ENCODE measurements at places on chromosomes 13 and 19.

GRCh38 chr13:46178821-46179220 lies 3.2 kb downstream of the LCP1 start:
- no peak for DNase-seq

GRCh38 chr19:50148528-50148927 lies 14.6 kb downstream of the IZUMO2 start:
- DNase-seq, result no peak

- peak; percentile 83 for DNase-seq
Observed at GRCh38 chr19:3178377-3178972, at the start of gene S1PR4. Gene S1PR4 (plus strand): TSS chr19:3178769. CDS start chr19:3178793, 24 bp downstream.

DNA sequence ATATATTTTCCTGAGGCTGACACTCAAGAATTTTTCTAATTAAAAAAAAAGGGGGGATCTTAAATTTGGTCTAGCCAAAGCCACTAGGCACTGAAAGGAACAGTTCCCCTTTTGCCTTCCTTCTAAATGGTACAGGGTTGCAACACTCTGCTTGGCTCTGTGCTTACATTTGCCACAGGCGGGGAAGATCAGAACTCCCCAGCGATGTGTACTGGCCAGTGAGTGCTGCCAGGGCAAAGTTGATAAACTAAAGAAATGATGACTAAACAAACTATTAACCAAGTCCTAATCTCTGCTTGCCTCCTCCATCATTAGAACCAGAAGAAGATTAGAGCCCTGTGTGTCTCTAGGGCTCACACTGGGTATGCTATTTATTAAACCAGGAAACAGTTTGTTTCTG lies 75.3 kb upstream of the SCEL start:
- no peak for DNase-seq

GRCh38 chr13:43085545-43085944 lies 62.2 kb downstream of the DNAJC15 start:
- no peak for DNase-seq

- DNase-seq, result no peak
Observed at GRCh38 chr13:65470781-65471180, 1759.4 kb downstream of the PCDH9 start.

DNA sequence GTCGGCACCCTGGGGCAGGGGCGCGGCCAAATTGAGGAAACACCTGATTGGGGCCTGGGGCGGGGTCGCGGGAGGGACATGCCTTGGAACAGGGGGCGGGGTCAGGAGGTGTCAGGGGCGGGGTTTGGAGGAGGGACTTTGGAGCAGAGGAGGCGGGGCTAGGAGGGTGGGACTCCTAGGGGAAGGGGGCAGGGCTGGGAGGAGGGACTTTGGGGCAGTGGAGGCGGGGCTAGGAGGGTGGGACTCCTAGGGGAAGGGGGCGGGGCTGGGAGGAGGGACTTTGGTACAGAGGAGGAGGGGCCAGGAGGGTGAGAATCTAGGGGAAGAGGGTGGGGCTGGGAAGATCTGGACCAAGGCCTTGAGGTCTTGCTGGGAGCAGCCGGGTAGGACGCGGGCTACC lies 21.9 kb downstream of the GRIN2D start:
- DNase-seq, result peak; percentile 69

DNA sequence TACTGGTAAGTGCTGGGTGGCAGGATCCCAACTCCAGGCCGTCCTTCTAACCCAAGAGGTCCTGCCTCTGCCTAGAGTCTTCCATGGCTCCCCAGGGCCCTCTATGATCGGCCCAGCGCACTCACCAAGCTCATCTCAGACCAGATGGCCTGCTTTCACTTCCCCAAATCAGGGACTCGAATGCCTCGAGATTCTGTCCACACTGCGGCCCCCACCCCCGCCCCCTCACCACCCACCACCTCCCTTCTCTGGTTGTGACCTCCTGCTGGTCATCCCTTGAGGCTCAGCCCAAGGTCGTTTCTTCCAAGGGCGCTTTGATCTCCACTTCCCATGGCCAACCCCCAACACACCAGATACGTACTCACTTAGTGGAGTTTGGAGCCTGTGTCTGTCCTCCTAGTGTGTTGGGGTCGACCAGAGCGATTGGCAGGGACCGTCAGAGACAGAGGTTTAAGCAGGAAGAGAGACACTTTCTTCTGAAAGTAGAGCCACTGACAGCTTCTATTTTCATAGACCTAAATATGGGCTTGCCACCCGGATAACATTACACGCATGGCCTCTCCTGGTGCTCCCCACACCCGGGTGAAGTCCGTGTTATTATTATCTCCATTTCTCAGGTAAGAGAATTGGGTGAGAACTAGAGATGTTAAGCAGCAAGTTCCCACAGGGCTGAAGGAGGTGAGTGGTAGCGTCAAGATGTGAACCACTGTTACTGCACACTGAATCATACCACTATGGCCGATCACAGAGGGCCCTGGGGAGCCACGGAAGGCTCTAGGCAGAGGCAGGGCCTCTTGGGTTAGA lies at the start of gene FCER2:
TSS of gene FCER2 (minus strand) at position 478 of the 804 bp plus-strand sequence. CDS start 2,371 bp downstream, outside the sequence.
- no peak for DNase-seq

- DNase-seq, result no peak
Observed at GRCh38 chr19:38805180-38805579, 7.6 kb downstream of the LGALS4 start.

DNA sequence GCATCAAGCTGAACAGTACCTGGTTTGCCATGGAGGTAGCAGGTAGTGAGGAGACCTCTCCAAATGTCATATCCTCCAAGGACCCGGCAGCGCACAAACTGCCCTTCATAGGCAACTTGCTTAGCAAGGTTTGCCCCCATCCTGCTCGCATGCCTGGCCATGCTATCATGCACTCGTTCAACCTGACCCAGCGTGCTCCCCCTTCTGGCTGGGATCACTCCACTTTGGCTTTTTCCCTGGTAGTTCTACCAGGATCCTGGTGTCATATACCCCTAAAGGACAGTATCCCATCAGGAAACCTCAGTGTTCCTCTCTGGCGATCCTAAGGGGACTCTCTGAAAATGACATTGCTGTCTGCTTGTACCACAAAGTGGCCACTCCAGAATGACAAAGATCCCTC lies 38.6 kb upstream of the ZNF30 start:
- DNase-seq, result no peak

DNA sequence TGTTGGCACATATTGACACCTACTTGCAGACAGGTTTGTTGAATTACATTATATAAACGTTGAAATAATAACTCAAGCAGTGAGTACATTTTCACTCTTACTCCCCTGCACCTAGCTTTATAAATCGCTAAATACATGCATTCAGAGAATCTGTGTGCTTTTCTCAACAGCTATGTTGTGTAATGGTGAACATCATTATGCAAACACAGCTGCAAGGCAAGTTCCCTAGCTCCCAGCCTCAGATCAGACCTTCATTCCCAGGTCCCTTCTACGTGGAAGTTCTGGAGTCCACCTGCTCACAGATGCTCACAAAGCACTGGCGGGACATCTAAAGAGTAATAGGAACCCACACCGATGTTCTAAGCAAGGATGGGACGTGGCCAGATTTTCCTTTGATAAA lies 86.8 kb upstream of the PEG3 start:
- DNase-seq, result no peak

DNA sequence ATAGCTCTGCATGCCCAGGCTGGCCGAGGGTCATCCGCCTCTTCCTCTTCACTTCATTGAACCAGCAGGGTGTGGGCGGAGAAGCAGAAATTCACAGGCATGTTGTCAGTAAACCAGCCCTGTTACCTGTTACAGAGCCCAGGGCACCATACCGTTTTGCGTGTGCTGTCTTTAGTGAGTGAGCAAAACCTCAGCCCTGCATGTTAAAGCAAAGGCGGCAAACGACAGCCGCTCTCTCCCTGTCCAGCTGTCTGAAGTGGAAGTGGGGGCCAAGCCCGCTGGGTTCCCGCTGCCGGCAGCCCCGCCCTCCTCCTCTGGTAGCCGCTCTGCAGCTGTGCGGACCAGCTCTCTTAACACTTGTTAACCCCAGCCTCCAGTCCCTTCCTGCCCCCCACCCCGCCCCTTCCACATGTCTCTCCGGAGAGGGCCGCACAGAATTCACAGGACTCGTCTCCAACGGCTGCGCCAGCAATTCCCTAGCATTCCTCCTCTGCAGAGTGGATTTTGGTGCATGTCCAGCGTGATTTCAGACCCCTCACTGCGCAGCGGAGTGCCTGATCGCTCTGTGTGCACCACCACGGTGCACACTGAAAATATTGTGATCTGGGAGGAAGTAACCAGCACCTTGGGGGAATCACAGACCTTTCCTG lies 12.7 kb downstream of the KLHL26 start:
- DNase-seq, result no peak

DNA sequence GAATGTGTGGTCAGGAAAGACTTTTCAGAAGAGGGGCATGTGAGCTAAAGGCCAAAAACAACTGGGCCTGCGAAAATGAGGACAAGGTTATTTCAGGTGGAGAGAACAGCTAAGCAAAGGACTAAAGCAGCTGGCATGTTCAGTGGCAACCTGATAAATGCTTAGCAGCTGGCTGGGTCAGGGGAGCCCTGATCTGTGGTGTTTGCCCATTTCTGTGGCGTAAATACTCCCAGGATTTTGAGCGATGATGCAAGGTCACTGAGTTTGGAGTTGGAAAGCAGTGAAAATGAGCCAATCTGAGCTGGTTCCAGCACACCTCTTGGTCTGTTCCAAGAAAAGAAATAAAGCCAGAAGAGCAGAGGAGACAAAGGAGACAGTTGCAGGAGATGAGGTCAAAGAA lies 704.3 kb downstream of the UQCRFS1 start:
- no peak for DNase-seq

DNA sequence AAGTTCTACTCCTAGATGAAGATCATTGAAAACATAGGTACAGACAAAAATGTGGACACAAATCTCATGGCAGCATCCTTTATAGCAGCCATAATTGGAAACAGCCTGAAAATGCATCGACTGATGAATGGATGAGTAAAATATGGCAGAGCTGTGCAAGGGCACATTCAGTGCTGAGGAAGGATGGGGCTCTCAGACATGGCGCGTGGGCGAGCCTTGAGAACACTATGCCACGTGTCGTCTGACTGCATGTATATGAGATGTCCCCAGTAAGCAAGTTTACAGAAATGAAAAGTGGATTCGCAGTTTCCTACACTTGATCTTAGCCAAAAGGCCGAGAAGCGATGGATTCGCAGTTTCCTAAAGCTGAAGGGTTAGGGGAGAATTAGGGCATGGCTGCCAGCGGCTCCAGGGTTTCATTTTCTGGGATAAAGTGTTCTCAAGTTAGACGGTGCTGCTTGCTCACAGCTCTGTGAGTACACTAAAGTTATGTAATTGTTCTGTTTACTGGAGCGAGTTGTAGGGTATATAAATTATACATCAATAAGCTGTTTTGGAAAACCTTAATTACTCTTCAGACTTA lies 78.0 kb downstream of the RAB20 start:
- no peak for DNase-seq

DNA sequence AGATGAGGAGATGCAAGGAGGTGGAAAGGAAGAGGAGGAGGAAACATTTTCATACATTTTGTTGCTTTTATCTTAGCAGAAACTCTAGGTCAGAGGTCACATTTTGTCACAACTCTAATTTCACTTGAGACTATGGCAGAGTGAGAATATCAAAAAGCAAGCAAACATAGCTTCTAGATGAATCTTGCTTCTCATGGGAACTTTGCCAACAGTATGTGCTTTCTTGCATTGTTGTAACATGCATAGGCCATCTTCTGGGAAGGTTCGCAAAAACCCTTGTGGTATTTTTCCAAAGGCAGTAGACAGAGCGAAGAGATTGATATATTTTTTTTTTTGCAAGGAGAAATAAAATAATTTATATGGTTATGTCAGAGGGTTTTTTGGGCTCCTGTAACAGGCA lies 291.3 kb downstream of the MTUS2 start:
- no peak for DNase-seq

DNA sequence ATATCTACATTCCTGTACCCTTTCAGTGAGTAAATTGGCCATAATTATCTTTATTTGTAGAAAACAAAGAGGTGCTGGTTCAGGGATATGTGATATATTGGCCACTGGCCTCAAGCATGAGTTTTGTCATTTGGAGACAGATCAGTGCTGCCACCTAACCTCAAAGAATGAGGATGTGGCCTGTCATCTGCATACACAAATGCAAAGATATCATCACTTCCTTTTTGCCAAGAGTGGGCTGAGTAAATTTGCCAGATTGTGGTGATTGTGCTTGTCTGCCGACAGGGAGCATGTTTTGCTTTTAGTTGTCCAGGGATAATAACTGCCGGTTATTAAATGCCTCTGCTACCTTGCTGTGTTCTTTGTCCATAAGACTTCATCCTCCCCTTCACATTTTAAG lies 44.2 kb downstream of the WASF3 start:
- no peak for DNase-seq

- no peak for DNase-seq
Observed at GRCh38 chr13:38897521-38897920, 93.1 kb downstream of the STOML3 start.

- DNase-seq, result no peak
Observed at GRCh38 chr19:57052081-57052480, 67.7 kb upstream of the USP29 start.

DNA sequence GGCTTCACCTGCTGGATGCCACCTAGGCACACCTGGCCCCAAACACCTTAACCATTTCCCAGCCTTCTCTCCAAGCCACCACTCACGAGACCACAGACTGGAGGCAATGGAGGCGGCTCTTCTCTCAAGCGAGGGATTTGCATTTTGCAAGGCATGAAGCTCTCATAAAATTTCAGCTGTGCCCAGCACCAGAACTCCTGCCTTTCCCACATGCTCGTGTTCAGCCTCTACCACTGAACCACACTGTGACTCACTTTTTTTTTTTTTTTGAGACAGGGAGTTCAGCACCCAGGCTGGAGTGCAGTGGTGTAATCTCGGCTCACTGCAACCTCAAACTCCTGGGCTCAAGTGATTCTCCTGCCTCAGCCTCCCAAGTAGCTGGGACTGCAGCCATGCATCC lies 10.6 kb downstream of the NANOS3 start:
- DNase-seq, result no peak

GRCh38 chr19:12956446-12957388 lies at the start of gene GADD45GIP1:
Gene GADD45GIP1 (minus strand): TSS chr19:12957223. CDS start chr19:12957212, 11 bp downstream.
- peak; percentile 76 for DNase-seq

DNA sequence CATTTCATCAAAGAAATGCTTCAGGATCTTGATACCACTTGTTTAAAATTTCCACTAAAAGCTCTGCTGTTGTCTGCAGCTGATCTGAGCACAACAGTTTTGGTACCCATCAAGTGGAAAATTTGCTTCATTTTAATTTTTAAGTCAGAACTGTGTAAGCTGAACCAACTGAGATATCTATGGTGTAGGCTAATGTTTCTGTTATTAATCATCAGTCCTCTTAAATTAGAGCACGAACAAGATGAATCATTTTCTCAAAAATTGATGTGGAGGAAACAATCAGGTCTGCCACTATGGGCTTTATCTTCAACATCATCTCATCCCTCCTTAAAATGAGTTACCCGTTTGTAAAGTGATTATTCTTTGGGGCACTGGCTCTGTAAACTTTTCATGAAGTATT lies 221.5 kb upstream of the NBEA start:
- DNase-seq, result no peak

GRCh38 chr13:72763411-72763810 lies 18.3 kb downstream of the DIS3 start:
- DNase-seq, result no peak

- no peak for DNase-seq
Observed at GRCh38 chr13:99895444-99896368, 75.9 kb downstream of the ZIC5 start.

GRCh38 chr13:43924549-43925245 lies 45.0 kb downstream of the LACC1 start:
- DNase-seq, result no peak

GRCh38 chr13:100506154-100506553 lies 82.4 kb downstream of the GGACT start:
- no peak for DNase-seq

- DNase-seq, result peak; percentile 71
Observed at GRCh38 chr19:39390451-39390750, 505 bp downstream of the PAF1 start.

- DNase-seq, result peak; percentile 47
Observed at GRCh38 chr19:3324405-3324856, 42.0 kb upstream of the NFIC start.

- DNase-seq, result no peak
Observed at GRCh38 chr19:38958301-38958700, 17.2 kb downstream of the FBXO17 start.
